ENCODE measurements at places on chromosomes 3 and 15. TPM values are rescaled to one million over a fixed set of nuclear protein-coding genes. Genes with fewer than 3 reads are reported as not detected.

GRCh38 chr3:136194409-136195257 lies 1.5 kb downstream of the MSL2 start:
- peak; percentile 42 for DNase-seq

The CCDC33 gene
- 0.46 TPM for total RNA-seq

The PDZRN3 gene
- 26.4 TPM for total RNA-seq

DNA sequence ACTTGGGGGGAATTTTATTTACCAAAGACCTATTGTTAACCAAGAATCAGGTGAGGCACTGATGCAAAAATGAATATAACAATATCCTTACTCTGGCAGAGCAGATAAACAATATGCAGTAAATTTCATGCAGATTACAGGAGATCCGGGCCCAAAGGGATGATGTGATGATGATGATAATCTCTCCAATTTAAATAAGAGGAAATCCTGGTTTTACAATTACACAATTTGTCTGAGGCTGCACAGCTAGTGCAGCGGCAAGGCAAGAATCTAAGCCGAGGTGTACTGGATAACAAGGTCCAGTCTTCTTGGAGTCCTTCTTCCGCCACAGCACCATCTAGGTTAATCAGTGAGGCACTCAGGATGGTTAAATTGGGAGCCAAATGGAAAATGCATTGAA lies 2.4 kb upstream of the MESD start:
- no peak for DNase-seq

DNA sequence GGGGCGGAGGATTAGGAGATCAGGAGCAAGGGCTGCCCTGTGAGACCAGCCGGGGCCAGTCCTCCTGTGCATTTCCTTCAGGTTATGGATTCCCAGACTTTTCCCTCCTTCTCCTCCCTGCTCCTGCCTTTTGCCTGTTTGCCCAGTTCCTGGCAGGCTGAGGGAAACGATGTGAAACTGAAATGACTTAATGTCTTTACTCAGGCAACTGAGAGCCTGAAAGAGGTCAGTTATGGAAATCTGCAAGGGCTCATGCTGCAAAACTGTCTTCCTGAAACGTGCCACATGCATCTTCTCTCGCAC lies 57.2 kb downstream of the MESD start:
- no peak for DNase-seq

GRCh38 chr15:87355946-87356345 lies 900.6 kb downstream of the NTRK3 start:
- no peak for DNase-seq

The CCR2 gene
- 0.37 TPM for total RNA-seq

DNA sequence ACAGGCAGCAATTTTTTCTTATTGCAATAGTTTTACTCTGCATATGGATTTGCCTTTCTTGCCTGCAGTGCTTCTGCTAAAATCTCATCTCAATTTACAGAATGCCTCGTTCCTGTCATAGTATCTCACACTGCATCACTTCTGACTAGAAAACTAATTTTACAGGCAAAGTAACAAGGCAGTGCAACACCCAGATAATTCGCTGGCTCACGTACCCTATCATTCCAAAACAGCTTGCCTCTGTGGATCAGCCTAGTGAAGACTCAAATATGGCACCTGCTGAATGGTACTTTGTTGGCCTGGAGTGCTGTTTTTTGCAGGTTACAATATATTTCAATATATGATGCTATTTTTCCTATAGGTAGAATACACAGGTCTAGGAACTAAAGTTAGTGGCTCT lies 5.3 kb downstream of the EIF5A2 start:
- no peak for DNase-seq

DNA sequence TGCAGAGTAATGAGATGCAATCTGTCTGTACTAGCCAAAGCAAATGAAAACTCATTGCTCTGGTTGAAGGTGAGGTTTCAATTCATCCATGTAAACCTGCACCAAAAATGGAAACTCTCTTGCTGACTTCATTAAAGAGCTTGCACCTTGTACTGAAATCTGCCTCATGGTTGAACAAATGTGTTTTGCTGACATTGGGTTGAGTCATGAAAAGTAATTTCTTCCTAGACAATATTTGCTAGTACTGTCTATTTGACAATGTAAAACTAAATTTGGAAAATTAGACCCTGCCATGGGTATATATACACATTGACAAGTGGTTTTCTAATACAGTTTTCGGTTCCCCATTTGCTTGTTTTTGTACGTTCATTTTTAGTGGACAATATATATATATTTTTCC lies 33.3 kb downstream of the RYR3 start:
- DNase-seq: no peak

The DAZL gene
- not detected for total RNA-seq

The IGF2BP2 gene
- total RNA-seq: 73.0 TPM
